Right atrium auricular region (tissue), 2 donors: ENCODE measurements at places on chromosomes 7 and 10. TPM values are rescaled to one million over a fixed set of nuclear protein-coding genes. Genes with fewer than 3 reads are reported as not detected.

GRCh38 chr10:87771871-87772500, 46.0 kb downstream of the ATAD1 start:
- DNase-seq = no peak

GRCh38 chr7:43834463-43835251, 34.7 kb downstream of the MRPS24 start:
- no peak for DNase-seq

- DNase-seq = no peak
Observed at GRCh38 chr10:121667948-121668313, 69.7 kb upstream of the FGFR2 start.

GRCh38 chr10:34808801-34809745, 6.0 kb downstream of the PARD3 start:
- DNase-seq = no peak

The GPER1 gene
- 4.6 TPM for total RNA-seq

DNA sequence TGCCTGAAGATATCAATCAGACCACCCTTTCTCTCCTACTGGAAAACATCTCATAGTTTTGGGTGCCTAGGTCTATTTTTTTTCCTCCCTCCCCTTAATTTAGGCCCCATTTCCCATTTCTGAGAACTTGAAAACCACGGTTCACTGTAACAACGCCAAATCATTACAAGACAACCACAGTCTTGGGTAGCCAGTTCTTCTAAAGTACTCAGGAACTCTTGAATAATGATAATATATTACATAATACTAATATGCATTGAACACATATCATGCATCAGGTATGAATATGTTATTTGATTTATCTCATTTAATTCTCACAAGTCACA, 185.1 kb upstream of the ADO start:
- no peak for DNase-seq

The AKR1D1 gene
- total RNA-seq = not detected

DNA sequence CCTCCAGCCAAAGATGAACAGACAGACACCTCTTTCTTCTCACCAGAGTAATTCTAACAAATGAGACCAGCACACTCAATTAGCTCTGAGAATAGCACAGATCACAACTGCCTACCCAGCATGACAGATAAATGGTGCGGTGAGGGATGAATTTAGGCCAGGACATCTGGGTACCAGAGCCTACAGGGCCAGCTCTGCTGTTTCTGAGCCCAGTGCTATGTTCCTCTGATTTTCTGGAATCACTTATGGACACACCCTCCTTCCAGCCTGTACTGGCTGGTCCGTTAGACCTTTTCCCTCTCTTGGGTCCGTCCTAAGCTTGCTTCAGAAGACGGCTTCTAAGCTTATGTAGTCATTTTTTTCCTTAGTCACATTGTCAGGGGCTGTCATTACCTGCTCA, 73.6 kb downstream of the INSYN2A start:
- DNase-seq = no peak

- no peak for DNase-seq
Observed at GRCh38 chr7:87628780-87629569, 777 bp downstream of the RUNDC3B start.

DNA sequence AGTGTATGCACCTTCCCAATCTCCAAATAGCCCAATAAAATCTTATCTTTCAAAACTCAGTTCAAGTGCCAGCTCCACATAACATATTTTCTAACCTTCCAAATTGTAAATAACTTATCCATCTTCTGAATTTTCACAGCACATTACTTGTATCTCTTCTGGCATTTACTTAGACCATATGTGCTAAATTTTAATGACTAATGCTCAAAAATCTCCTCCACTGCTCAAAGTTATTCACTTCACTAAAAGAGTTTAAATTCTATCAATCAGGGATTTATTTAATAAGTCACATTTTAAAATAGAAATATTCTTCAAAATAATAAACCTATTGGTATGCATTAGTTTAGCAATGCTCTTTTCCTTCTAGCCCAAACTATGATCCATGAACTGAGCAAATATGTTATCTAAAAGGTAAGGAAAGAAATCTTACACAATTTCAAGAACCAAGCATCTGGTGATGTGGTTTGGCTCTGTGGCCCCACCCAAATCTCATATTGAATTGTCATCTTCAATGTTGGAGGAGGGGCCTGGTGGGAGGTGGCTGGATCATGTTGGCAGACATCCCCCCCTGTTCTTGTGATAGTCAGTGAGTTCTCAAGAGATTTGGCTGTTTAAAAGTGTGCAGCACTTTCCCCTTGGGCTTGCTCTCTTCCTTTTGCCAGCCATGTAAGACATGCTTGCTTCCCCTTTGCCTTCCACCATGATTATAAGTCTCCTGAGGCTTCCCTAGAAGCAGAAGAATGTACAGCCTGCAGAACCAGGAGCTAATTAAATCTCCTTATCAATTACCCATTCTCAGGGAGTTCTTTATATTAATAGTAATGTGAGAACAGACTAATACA, 28.1 kb upstream of the GPR22 start:
- DNase-seq = no peak

DNA sequence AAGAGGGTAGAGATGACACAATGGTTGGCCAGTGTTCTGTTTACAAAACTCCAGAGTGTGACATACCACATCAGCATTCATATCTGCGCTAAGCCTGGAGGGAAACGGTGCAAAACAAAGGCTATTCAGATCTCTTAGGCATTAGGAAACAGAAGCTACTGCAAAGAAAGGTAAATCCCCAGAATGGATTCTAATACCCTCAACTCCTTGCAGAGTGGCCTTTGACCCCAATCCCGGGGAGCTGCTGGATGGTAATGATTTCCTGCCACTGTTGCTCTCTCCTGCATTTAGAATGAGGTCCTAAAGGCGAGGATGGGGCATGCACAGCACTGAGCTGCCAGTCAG, 65.2 kb downstream of the AOAH start:
- DNase-seq = no peak

DNA sequence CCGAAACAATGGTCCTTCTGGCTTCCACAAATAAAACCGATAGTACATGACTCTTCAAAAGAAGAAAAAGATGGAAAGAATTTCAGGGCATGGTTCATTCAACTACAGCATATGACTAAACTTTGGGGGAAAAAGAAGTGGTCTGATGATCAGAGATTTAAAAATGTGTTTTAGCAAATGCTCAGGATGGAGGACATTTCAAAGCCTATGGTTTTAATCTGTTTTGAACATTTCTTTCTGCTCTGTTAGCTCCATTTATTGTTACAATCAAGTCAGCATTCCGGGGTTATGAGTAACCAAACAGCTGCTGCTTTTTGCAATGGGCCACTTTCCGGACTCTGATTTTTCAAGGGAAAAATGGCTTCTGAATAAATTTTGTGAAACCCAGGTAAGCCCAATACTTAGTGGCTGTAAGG, 142.4 kb downstream of the CUBN start:
- DNase-seq = no peak

GRCh38 chr7:96219378-96220130, 102.3 kb downstream of the SLC25A13 start:
- no peak for DNase-seq

- no peak for DNase-seq
Observed at GRCh38 chr10:943334-944033, 12.0 kb upstream of the LARP4B start.

DNA sequence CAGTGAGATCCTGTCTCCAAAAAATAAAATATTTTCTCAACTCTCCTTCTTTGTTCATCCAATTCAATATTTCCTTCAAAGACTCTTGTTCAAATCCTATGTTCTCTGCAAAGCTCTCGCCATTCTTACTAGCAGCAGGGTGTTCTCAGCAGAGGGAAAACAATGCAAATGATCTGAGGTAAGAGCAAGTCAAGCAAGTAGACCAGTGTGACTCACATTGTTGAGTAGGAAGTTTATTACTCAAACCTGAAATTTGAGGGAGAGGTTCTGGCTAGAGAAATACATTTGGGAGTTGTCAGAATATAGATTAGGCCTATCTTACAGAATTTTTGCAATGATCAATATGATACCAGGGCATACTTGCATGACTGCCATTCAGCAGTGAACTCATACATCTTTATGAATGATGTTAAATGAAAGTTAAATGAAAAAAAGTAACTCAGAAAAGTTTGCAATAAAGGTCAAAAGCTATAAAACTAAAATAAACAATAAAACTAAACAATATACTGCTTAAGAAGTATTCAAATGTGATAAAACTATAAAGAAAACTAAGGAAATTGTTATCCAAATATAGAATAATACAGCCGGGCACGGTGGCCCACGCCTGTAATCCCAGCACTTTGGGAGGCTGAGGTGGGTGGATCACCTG, 5.8 kb downstream of the IDE start:
- DNase-seq = no peak

GRCh38 chr10:49500412-49500811, 38.5 kb downstream of the ERCC6 start:
- DNase-seq = no peak

GRCh38 chr7:39732837-39733804, 109.7 kb downstream of the RALA start:
- peak; percentile 96 for DNase-seq

- no peak for DNase-seq
Observed at GRCh38 chr10:113007821-113008220, 57.8 kb downstream of the TCF7L2 start.

- DNase-seq = no peak
Observed at GRCh38 chr7:44959433-44959951, 19.3 kb downstream of the MYO1G start.

The GIMAP5 gene
- total RNA-seq = 14.5 TPM

GRCh38 chr10:88091490-88092061, 228.2 kb downstream of the PTEN start:
- no peak for DNase-seq

GRCh38 chr10:71253981-71254818, 41.8 kb downstream of the UNC5B start:
- no peak for DNase-seq

DNA sequence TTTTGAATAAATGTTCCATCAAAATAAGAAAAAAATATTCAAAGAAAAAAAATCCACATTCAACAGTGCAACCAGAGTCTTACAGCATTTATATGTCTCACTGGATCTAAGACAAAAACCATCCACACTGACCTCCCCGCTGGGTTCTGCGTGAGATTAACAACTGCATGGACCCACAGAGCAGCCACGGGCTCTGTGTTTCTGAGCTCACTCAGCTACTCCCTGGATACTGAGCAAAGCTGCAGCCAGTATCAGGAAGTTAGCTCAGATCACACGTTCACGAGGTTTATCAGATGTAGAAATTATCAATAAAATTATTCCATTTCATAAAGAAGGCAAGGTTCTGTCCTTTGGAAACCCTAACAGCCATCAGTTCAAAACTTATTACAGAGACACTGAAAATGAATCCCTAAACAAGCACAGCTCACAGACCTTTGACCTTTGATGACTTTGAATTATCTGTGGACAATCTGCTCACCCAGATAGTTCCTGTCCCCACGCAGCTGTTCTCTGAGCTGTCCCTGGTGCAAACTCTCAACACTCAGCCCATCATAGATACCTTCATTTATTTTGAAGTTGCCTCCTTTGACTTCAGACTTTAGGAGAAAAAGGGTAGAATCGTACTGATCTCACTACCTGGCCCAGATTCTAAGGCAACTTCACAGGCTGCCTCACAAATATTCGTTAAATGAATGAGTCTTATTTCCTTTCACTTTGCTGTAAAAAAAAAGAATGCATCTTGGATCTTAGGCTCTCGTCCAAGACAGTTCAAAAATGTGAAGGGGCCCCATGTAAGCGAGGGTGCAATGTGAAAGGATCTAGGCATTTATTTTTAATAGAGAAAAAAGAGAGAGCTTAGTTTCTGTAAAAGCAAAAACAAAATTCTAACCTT, 67.7 kb upstream of the SVIL start:
- no peak for DNase-seq

DNA sequence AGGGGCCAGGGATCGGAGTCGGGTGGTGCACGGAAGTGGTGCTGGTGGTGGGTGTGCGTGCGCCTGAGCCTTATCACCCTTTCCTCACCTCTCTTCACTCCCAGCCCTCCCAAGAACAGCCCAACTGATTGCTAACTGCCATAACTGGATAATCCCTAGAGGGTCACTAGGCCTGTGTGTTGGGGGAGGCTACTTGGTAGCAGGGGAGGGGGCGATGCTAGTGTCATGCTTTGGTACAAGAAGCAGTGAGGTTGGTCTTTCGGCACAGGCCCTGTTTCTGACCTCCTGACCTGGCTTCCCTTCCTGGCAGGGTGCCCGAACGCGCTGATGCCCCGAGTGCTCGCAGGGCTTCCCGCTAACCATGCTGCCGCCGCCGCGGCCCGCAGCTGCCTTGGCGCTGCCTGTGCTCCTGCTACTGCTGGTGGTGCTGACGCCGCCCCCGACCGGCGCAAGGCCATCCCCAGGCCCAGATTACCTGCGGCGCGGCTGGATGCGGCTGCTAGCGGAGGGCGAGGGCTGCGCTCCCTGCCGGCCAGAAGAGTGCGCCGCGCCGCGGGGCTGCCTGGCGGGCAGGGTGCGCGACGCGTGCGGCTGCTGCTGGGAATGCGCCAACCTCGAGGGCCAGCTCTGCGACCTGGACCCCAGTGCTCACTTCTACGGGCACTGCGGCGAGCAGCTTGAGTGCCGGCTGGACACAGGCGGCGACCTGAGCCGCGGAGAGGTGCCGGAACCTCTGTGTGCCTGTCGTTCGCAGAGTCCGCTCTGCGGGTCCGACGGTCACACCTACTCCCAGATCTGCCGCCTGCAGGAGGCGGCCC, 652 bp downstream of the KAZALD1 start:
- DNase-seq = no peak

DNA sequence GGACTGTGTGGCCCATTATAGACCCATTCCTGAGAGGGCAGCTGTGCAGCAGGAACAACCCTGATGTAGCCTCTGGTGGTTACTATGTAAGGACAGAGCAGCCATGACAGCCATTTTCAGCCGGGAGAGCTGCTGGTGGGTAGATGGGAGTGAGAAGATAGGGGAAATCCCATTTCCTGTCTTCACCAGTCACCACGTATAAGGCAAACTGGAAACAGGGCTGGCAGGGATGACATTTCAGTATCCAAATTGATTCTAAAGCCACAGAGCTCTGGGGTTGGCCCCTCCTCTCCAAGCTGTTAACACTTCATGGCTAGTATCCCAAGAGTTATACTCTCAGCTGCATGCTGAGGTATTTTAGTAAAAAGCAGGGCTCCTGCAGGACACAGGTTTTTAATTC, 15.2 kb upstream of the FZD1 start:
- no peak for DNase-seq

- DNase-seq = no peak
Observed at GRCh38 chr10:43048301-43049051, 28.4 kb upstream of the RET start.

GRCh38 chr10:18104223-18104872, 35.9 kb upstream of the CACNB2 start:
- no peak for DNase-seq

DNA sequence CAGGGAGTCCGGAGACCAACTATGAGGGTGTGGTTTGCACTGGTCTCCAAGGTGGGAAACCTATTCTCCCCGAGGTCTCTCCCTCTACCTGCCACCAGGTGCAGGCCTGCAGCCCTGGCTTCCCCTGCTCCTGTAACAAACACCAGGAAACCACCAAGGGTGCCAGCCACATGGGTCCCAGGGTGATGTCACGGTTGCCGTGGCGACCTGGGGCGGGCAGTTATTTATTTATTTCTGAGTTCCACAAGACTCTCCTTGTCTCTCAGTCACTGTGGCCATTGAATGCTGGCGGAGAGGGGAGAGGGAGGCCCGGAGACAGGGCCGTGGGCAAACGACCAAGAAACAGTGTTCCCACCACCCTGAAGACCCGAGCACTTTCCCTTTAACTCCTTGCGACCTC, 27.0 kb downstream of the MMD2 start:
- no peak for DNase-seq
